ENCODE measurements at places on chromosomes 5 and 9. TPM values are rescaled to one million over a fixed set of nuclear protein-coding genes. Genes with fewer than 3 reads are reported as not detected.

Gene AJM1
- 2.8 TPM for polyA plus RNA-seq

DNA sequence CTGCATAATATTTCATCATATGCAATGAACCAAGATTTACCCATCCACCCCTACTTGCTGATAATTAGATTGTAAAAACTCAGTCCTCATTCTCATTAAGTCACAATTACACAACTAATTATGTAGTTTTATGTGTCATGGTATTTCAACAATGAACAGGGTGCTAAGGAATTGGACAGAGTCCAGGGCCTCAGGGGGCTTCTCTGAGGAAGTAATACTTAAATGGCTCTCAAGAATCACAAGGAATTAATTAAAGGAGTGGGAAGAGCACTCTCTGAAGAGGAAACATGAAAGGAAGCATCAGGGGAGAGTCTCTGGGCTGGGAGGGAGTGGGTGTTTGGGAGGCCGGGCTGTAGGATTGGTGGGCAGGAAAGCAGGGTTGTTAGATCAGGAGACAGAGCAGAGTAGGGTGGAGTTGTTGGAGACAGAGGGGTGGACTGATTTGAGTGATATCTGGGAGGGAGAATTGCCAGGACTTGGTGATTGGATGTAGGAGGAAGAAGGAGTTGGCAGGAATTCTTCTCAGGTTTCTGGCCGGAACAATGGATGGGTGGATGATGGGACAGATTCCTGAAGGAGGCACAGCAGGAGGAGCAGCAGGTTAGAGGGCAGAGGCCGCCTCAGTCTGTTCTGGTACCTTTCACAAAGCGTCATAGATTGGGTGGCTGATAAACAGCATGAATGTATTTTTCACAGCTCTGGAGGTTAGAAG is 23.0 kb upstream of the NSG2 start:
- DNase-seq = no peak

DNA sequence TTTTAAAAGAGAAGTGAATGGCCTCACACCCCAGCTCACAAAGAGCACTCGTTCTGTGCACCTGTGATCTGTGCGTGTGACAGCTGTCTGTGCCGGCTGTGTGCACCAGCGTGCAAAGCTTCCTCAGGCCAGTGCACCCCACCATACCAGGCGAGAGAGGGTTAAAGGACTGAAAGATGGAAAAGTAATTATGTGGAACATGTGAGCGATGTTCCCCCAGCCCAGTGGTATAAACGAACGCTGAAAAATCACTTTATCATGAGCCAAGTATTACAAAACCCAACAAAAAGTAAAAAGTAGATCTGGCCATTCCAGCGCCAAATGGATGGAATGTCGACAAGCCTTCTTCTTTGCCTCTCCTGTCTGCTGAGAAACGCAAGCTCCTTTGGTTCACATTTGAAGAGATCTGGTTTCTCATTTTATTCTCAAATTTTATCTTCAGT is 53.7 kb downstream of the IPPK start:
- peak; percentile 76 for DNase-seq

Gene SLC23A1
- 0.48 TPM for polyA plus RNA-seq

- DNase-seq = no peak
These were observed 117.4 kb upstream of the PRSS3 start for GRCh38 chr9:33677961-33678360.

DNA sequence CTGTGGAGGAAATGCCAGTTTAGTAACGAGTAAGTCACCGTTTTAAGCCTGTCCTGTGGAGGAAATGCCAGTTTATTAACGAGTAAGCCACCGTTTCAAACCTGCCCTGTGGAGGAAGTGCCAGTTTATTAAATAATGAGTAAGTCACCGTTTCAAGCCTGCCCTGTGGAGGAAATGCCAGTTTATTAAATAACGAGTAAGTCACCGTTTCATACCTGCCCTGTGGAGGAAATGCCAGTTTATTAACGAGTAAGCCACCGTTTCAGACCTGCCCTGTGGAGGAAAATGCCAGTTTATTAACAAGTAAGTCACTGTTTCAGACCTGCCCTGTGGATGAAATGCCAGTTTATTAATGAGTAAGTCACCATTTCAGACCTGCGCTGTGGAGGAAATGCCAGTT is 18.9 kb upstream of the PDCD6 start:
- DNase-seq = no peak

DNA sequence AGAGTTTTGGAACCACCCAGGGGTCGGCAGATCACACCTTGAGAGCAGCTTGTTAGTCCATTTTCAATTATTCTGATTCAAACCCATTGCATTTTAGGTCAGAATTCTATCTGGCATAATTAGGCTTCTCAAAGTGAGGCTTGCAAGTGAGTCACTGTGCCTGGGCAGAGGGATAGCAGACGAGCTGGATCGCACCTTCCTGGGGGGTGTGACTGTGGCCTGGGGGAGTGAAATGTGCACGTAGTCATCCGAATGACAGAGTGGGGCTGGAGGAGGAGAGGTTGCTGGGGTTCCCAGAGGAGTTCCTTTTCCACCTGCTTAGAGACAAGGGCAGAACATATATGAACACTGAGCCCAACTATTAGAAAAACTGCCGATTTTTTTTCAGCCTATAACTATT is 31.7 kb downstream of the SPACA9 start:
- no peak for DNase-seq

GRCh38 chr5:172855597-172856292 is 21.7 kb downstream of the ERGIC1 start:
- no peak for DNase-seq

DNA sequence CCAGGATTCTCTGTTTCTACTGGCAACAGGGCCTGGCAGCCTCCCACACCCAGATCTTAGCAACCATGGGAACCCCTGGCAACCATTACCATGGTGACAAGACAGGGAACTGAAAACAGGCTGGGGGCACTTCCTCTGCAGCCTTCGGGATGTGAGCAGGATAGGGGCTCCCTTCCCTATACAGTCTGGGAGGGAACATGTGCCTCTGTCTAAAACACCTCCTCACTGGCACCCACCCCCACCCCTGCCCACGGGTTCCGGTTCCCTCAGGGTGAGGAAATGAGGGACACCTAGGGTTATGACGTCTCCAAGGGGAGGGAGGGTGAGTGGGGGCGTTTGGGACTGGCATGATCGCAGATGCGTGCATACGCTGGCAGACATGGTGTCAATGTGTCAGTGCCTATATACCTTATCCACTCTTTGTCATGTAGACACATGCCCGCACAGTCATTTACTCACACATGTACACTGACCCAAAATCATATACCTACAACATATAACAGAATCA is 3.0 kb upstream of the DNAJB5 start:
- DNase-seq = no peak

Gene CARTPT
- not detected for polyA plus RNA-seq

DNA sequence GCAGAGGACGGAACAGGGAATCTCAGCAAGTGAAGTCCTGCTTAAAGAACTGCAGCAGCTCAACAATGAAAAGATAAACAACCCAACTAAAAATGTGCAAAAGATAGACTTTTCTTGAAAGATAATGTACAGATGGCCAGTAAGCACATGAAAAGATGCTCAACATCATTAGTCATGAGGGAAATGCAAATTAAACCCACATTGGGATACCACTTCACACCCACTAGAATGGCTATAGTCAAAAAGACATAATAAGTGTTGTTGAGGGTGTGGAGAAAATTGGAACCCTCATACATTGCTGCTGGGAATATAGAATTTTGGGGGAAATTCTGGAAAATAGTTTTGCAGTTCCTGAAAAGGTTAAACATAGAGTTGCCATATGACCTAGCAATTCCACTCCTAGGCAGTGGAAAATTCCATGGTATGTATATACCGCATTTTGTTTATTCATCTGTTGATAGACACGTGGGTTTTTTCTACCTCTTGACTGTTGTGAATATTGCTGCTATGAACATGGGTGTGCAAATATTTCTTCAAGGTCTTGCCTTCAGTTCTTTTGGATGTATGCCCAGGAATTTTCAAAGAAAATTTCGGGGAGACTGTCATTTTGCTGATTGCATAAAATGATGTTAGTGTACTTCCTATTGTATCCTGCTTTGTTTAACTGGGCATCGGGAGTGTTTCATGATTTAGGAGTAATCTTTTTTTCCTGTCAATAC is 7.2 kb downstream of the CNOT8 start:
- DNase-seq = no peak

Gene LCN9
- polyA plus RNA-seq = not detected

GRCh38 chr9:91033797-91034196 is 232.2 kb downstream of the SYK start:
- DNase-seq = no peak

Gene IL13
- not detected for polyA plus RNA-seq

GRCh38 chr9:36802201-36802920 is 229.7 kb downstream of the MELK start:
- no peak for DNase-seq

Gene PCDHGB3
- 1.8 TPM for polyA plus RNA-seq

GRCh38 chr5:164672931-164673694 is 1167.7 kb downstream of the MAT2B start:
- DNase-seq = no peak

Gene SHOC1
- 0.26 TPM for polyA plus RNA-seq

DNA sequence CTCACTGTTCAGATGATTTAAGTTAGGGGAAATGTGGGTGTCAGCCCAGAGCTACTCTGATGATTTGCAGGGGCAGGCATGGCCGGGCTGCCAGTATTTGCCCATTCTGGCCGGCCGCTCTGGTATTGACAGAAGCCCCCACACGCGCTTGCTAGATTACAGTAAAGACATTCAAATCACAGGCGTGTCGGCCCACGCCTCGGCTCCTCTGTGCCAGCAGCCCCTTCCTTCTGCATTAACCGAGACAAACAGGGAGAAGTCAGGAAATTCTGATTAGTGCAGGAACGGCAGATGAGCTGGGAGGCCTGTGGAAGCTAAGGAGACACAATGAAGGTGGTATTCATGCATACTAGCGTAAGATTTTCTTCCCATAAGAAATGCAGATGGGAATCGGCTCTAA is 113.3 kb downstream of the CRB2 start:
- no peak for DNase-seq

GRCh38 chr9:90830977-90831376 is 29.4 kb downstream of the SYK start:
- DNase-seq = no peak

GRCh38 chr9:112809351-112809848 is 58.8 kb downstream of the SNX30 start:
- no peak for DNase-seq

DNA sequence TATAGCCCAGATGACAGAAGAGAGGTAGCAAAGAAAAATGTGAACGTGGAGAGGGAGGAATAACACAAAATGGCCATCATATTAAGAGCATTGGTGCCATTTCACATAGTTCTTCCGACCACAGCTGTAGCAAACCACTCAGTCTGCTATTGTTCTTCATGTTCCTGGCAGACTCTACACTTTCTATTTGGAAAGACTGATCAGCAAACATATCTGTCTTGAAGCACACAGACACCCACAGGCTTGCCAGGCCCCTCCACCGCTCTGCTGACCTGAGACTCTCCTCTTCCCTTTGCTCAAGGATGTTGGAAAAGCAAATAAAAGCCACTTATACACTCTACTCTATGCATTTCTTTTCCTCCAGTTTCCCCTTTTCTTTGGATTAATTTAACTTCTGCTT is 298.0 kb downstream of the FBXL7 start:
- no peak for DNase-seq

Gene URM1
- 70.0 TPM for polyA plus RNA-seq

DNA sequence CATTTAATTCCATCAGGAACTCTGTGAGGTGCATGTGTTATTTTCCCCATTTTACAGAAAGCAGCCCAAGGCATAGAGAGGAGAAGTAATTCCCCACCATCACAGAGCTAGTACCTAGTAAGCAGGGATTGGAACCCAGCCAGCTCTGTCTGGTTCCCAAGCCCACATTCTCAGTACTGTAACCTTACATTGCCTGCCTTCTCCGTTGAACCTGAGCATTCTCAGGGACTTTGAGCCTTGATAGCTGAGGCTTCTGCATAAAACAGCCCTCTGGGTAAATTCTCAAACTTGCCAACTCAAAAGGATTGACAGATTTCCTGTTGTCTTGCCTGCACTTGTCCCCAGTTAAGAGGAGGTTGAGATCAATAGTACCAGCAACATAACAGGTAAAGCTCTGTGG is 9.2 kb upstream of the GLE1 start:
- DNase-seq = no peak

Gene TMEM174
- polyA plus RNA-seq = not detected

DNA sequence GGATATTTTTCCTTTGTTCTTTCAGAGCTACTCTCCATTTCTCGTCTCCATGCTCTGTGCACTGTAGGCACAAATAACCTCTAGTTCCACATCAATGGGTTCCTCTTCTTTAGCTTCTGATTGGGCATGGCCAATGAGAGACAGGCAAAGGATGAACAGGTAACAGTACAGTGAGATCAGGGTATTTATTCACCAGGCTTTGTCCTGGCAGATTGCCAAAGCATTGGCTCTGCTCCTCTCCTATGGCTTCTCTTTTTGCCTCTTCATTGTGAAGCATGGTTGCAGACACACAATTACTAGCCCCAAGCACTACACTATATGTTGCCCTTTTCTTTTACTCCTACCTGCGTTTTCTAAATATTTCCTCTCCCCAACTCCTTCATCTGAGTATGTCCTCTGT is 215.1 kb upstream of the ARRDC3 start:
- DNase-seq = no peak

DNA sequence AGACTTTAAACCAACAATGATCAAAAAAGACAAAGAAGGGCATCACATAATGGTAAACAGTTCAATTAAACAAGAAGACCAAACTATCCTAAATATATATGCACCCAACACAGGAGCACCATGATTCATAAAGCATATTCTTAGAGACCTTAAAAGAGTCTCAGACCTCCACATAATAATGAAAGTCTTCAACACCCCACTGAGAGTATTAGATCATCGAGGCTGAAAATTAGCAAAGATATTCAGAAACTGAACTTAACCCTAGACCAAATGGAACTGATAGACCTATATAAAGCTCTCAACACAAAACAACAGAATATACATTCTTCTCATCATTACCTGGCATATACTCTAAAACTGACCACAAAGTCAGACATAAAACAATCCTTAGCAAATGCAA is 11.7 kb upstream of the SPINK14 start:
- no peak for DNase-seq

DNA sequence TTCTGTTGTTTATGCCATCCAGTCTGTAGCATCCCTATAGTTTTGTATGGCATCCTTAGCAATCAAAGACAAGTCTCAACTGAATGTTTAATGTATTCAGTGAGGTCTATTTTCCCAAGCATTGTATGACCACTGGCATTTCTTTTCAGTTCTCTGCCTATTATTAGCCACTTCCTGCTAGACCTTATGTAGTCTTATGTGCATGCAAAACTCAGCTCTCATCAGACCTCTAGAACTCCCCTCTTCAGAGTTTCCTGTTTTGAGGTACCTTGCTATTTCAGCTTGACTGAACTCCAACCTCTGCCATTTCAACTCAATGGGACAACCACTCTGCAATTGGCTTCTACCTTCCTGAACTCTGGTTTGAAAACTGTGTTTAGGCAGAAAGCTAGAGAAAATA is 113.2 kb downstream of the SLC25A46 start:
- DNase-seq = no peak

DNA sequence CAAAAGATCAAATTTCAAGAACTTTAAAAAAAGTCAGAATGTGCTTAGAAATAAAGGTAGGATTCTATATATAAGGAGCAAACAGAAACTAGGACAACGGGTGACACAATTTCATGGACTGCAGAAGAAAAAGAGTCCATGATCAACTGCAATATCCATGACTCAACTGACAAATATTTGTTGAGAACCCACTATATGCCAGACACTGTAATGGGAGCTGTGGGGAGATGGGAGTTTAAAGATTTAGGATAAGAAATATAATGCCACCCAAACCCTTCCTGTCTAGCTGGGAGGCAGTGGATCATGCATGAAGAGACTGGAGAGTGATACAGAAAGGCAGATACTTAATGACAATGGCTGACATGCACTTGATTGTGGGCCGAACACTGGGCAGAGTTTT is 27.6 kb upstream of the CCDC112 start:
- no peak for DNase-seq

- no peak for DNase-seq
These were observed 14.3 kb upstream of the FREM1 start for GRCh38 chr9:14924230-14925219.
